ENCODE measurements at places on chromosomes 4 and X.

- no peak for DNase-seq
These were observed 1.2 kb downstream of the GNPDA2 start for GRCh38 chr4:44725166-44725565.

DNA sequence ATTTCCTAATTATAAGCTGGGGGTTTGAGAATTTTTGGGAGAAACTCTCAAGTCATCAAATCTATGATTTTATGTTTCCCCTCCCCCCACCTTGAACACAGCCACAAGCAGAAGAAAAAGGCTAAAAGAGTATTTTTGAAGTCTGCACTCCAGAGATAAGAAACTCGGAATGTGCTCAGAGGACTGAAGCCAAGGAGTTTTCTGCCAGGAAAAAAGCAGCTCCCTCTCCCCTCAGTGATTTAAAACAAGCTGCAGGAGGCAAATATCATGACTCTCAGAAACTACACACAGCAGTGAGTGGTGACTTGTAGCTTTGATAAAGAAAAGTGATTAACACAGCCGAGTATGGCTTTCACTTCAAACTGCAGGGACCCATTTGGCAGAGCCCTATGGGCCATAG is 800.2 kb upstream of the FTHL17 start:
- DNase-seq = no peak

DNA sequence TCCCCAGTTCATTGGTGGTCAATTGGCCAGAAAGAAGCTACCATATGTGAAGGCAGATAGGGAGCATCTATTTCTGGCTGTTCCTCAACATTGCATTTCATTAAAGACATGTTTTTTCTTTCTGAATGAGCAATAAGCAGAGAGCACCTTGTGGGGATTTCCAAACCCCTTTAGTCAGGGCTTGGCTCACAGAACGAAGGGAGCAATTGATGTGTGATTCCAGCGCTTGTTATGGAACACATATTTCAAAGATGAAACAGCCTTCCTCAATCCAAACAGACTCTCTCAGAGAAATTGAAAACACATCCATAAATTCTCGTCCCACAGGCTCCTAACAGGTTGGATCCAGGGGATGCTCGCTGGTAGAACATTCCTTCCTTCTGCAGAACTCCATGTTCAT is 84.1 kb downstream of the CLCN4 start:
- no peak for DNase-seq

DNA sequence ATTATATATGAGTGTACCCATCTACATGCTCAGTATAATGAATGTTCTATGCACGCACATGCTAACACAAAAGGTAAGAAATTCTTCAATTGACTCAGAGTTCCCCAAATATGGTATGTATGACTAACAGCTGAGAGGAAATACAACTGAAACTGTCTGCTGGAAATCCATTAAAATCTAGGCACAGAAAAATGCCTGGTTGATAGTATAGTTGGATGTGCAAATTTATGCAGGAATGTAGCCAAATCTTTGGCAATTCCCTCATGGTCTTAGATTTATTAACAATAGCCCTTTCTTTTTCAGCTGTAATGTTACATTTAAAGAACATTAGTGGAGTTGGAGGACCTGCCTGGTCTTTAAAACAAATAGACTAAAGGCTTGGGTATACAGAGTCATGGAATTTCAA is 5.5 kb downstream of the CAMK2D start:
- DNase-seq = no peak

GRCh38 chr4:162162672-162163071 is 1.1 kb downstream of the FSTL5 start:
- DNase-seq = no peak

DNA sequence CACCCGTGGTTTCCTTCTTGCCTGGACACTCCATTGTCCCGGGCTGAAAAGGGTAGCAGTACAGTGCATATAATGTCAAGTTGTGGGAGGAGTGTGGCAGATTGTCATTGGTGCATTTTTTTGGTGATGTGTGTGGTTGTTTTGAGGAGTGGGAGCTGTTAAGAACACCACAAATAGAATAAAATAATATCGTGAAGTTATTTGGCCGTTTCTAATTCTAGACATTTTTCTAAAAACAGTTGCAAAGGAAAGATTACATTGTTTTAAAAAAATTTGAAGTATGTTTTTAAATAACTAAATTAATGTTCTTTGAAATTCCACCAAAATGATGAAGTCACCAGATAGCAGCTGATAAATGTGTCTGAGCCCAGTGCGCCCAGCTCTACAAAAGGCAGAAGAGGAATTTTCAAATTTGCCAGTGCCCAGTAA is 1.3 kb downstream of the PKD2 start:
- no peak for DNase-seq

DNA sequence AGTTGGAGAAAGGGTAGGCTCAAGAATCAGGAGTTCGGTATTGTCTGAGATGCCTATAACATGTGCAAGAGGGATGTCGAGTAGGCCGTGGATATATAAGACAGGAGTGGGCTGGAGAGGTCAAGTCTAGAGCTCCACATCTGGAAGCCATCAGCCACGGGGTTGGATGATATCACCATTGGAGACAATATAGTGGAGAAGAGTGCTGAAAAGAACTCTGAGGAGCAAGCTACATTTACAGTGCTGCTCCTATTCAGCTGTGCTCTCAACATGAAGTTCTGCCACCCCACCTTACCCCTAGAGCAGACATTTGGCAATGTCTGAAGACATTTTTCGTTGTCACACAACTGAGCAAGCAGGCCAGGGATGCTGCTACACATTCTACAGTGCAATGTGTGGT is 20.9 kb upstream of the PLAC1 start:
- no peak for DNase-seq

GRCh38 chr4:76614589-76614988 is 179.6 kb downstream of the SHROOM3 start:
- no peak for DNase-seq

DNA sequence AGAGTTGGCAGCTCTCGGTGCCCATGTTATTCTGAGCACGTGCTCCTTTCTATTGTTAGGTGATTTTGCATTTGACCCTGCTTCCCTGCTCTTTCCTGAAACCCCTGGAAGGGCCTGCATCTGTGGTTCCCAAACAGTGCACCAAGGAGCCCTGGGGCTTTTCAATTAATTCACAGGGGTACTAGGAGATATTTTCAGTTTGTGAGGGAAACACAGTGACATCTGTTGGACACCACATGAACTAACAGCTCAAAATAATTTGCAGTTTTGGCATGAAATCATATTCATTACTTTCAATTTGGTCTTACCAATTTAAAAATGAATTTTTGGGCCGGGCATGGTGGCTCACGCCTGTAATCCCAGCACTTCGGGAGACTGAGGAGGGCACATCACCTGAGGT is 156.6 kb downstream of the GATB start:
- DNase-seq = no peak

GRCh38 chr4:158053086-158053485 is 119.7 kb downstream of the GASK1B start:
- DNase-seq = no peak

DNA sequence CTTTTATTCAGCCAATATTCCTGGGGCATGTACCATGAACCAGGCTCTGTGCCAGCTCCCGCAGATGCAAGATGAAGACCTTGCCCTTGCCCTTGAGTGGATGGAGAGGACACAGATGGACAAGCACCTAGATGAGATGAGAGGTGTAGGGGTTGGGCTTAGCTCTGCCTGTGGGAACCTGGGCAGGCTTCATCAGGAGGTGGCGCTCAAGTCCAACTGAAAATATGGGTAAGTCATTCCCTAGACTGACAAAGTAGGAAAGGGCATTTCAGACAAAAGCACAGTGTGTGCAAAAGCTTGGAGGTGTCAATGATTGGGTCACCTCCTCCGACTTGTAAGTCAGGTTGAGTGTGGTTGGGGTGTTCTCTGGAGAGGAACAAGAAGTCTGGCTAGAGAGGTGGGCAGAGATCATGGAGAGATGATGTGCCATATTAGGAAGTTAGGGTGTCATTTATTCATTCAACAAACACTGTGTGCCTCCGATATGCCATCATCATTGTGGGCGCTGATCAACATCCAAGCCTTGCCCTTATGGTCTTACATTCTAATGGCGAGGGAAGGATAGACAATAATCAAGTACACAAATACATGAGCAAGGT is 64.6 kb downstream of the ANAPC4 start:
- no peak for DNase-seq

- no peak for DNase-seq
These were observed 154.1 kb downstream of the BANK1 start for GRCh38 chr4:101944649-101945048.

DNA sequence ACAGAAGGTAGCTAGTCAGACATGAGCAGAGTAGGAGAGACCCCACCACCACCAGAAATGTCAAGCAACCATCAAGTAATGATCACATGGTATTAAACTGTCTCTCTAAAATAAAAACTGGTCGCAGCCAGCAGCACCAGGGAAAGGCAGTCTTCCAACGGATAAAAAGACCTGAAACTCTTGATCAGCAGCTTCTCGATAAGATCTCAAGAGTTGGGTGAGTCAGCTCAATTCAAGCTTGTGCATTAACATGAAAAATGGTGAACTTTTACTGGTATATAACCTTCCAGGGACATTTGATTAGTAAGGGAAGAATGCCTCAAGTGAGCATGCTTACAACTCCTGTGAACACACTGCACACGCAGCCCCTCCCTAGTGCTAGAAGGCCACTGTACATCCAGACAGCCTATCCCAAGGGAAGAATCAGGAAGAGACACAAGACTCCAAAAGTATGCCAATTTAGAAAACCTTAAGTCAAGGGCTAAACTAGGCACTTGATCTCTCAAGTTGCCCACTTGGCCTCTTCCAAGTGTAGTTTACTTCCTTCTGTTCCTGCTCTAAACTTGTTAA is 270.0 kb upstream of the GNPDA2 start:
- DNase-seq = no peak

GRCh38 chr4:112402098-112402497 is 104.9 kb downstream of the ALPK1 start:
- DNase-seq = no peak

- DNase-seq = no peak
These were observed 24.2 kb downstream of the CHST7 start for GRCh38 chrX:46597771-46598170.

DNA sequence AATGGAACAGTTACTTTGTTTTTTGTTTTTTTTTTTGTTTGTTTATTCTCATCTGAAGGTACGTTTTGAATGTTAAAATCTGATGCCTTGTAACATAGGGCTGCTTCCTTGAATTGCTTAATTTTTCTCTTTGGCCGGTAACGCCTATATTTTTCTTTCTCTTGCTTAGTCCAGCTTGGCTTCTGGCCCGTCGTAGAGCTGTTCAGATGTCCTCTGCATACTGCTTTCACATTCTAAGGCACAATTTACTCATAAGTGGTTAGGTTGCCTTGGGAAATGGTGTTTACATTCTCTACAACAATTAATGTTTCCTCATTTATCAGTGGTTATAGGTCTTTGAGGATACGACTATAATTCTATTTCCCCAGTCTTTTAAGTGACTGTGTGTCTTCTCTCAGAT is 7.9 kb downstream of the NONO start:
- DNase-seq = no peak

GRCh38 chr4:80107374-80107773 is 34.3 kb upstream of the ANTXR2 start:
- DNase-seq = no peak

DNA sequence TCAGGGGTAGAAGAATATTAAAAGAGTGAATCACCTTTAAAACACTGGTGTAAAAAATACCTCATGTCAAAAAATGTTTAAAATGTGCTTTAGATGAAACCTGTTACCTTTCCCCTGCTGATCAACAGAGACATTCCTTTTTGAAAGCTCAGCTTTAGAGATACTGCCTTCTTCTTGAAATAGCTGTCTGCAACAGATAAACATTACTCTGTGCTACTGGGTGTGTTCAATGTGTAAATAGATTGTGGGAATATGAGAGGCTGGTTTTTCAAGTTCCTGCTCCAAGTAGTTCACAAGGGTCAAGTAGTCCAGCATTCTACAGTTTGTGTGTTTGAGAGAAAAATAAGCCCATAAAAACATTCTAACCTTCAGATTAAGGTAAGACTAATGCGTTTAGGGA is at the start of gene SYTL5:
TSS of gene SYTL5 (plus strand) at position 263 of the 400 bp plus-strand sequence. CDS start 27,337 bp downstream, outside the sequence.
- DNase-seq = no peak

- DNase-seq = no peak
These were observed 53.8 kb upstream of the SORCS2 start for GRCh38 chr4:7138223-7139166.

- no peak for DNase-seq
These were observed 26.6 kb downstream of the DRD5 start for GRCh38 chr4:9808077-9808476.

DNA sequence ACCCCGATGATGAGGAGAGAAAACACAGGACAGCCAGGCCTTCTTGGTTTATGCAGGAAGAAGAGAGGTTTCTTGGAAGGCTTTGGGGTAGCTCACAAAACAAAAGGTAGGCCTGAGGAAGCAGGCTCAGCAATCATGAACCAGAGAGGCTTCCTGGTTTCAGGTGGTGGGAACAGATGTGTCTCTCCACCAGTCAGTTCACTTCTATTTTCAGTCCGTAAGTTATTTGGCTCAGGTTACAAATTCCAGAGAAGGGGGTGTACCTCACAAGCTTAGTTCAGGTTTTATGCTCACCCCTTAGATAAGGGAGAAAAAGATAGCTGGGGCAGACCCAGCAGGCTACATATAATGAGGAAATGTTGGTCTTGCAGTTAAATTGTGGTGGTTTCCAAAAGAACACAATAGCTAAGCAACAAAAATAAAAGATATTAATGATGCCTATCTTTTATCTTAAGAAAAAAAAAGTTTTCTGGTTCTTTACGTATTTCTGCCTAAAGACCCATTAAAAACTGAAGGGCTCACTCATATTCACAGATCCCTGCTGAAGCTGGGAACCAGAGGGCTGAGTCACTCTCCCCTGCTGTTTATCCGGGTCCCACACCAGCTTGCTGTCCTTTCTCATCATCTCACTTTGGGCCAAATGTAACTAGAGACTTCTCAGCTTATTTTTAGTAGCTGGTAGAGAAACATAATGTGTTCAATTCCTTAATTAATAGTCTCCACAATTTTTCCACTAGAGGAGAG is 177.0 kb downstream of the CAMK2D start:
- DNase-seq = no peak

- no peak for DNase-seq
These were observed 272.1 kb upstream of the AGTR2 start for GRCh38 chrX:115898382-115899001.

DNA sequence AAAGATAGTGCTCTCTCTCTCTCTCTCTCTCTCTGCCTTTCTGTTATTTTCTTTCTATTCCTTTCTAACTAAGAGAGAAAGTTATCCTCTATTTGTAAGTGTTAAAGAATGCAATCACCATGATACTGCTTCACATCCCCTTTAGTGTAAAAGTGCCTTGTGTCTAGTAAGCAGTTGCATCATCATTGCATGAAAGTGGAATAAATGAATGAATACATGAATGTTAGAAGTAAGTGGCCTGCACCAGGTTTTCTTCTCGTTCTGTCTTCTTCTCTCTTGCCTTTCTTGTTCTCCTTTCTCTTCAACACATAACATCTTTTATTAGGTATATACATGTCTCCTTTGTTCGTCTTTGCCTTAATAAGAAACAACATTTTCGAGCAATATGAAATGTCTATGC is 35.2 kb downstream of the TRIM2 start:
- no peak for DNase-seq

- DNase-seq = no peak
These were observed 1.3 kb upstream of the TSPYL2 start for GRCh38 chrX:53080628-53081580.

- DNase-seq = no peak
These were observed 778.4 kb upstream of the AADAT start for GRCh38 chr4:170868170-170868569.

GRCh38 chrX:64536736-64537135 is 141.5 kb upstream of the MTMR8 start:
- no peak for DNase-seq

All from cortex of kidney (tissue), 1 donor.